Vagina (tissue), 2 donors: ENCODE measurements at places on chromosomes 13 and 19. TPM values are rescaled to one million over a fixed set of nuclear protein-coding genes. Genes with fewer than 3 reads are reported as not detected.

GRCh38 chr19:35044317-35045117 is 3.0 kb downstream of the HPN start:
- DNase-seq = no peak
- H3K27me3 ChIP-seq = no peaks in the 10 kb centered on the region
- H3K4me1 ChIP-seq = peaks cover 31% of the 10 kb centered on the region
- no peaks in the 10 kb centered on the region for H3K36me3 ChIP-seq

DNA sequence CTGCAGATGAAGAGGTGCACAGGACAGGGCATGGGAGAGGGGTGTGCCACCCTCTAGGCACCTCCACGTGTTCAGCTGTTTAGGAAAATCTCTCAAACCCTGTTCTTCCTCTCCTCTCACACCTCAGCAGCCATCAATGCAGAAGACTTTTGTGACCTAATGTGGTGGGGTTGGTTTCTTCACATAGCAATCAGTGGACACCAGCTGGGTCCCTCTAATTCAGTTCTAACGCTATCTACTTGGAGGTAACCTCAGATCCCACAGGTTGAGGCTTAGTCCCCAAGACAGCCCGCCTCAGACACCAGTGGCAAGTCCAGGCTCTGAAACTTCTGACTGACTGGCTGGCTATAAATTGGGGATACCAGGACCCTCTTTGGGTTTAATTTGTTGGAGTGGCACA is 69.9 kb upstream of the ANKRD10 start:
- H3K4me1 ChIP-seq = no peaks in the 10 kb centered on the region
- H3K36me3 ChIP-seq = no peaks in the 10 kb centered on the region
- no peak overlapping the region for H3K4me3 ChIP-seq
- H3K27ac ChIP-seq = no peak overlapping the region

- H3K36me3 ChIP-seq = no peaks in the 10 kb centered on the region
- no peak overlapping the region for H3K4me3 ChIP-seq
- H3K4me1 ChIP-seq = no peaks in the 10 kb centered on the region
- DNase-seq = no peak
Measured at GRCh38 chr13:91609353-91609752, 210.9 kb downstream of the GPC5 start.

DNA sequence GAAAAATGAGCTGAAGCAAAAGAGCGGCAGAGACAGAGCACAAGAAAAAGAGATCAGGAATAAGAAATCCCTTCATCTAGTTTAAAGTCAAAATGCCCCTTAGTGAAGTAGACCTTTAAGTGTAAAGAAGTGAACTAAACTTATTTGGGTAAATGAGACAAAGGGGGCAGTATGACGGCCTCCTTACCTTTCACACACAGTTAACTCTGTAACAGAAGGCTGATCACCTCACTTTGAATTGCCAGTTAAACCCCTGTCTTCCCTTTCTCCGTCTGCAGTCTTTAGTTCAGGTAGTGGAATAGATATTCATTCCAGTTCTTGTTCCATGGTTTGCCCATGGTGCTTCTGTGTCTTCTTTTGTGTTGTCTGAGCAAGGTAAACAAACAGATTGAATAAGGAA is 1029.8 kb downstream of the DIAPH3 start:
- H3K4me3 ChIP-seq = no peak overlapping the region
- H3K27me3 ChIP-seq = no peaks in the 10 kb centered on the region
- no peaks in the 10 kb centered on the region for H3K36me3 ChIP-seq

DNA sequence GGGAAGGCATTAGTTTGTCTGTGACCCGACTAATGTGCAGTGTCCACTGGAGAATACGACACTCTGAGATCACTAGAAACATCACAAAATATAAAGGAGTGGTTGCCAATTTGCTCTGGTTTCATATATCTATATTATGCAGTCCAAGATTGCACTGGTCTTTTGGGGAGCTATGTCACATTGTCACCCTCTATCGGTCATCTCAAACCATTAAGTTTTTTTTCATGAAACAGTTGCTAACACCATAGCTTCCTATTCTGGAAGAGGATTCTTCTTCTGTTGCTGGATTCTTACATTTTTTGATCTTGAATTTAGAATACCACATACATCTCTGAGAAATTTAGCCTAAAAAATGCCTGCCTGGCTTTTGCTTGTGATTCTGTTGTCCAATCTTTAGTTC is 168.6 kb downstream of the LACC1 start:
- H3K27ac ChIP-seq = no peak overlapping the region
- no peaks in the 10 kb centered on the region for H3K27me3 ChIP-seq
- peaks cover 3% of the 10 kb centered on the region for H3K4me1 ChIP-seq
- no peak overlapping the region for H3K4me3 ChIP-seq

DNA sequence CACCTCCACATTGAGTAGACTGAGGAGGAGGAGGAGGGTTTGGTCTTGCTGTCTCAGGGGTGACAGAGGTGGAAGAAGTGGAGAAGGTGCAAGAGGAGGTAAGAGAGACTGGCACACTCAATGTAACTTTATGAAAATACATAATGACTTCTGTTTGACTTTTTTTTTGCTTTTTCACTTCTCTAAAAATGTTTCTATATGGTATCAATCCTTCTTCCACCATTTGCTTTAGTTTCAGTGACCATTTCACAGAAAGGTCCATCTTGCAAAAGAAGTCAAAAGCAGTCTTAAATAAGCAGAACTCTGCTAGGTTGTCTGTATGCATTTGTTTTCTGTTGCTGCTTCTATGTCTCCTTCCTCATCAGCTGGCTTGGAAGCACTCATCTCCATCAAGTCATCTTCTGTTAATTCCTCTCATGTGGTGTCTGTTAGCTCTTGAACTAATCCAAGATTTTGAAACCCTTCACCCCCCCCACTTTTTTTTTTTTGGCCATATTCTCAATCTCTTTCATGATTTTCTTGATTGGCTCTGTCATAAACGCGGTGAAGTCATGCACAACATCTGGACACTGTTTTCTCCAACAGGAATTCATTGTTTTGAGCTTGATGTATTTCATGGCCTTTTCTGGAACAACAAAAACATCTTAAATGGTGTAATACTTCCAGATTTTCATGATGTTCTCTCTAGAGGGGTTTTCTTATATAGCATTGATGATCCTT is 80.8 kb downstream of the KL start:
- no peaks in the 10 kb centered on the region for H3K27me3 ChIP-seq
- H3K27ac ChIP-seq = no peak overlapping the region
- H3K4me3 ChIP-seq = no peak overlapping the region
- H3K4me1 ChIP-seq = no peaks in the 10 kb centered on the region
- no peak for DNase-seq
- no peaks in the 10 kb centered on the region for H3K36me3 ChIP-seq

Gene PRKCG
- not detected for total RNA-seq

Gene RAP2A
- 19.6 TPM for total RNA-seq

Gene KLF1
- not detected for total RNA-seq

Gene APOE
- total RNA-seq = 170 TPM
